Activated CD8-positive, alpha-beta memory T cell treated with anti-CD3 and anti-CD28 coated beads for 4 hours (primary cell): ENCODE measurements at places on chromosomes 6 and 20.

- no peak for DNase-seq
These were observed 49.9 kb upstream of the TAGAP start for GRCh38 chr6:159094444-159095252.

GRCh38 chr6:52157301-52157941 is 28.8 kb upstream of the IL17A start:
- DNase-seq: no peak

DNA sequence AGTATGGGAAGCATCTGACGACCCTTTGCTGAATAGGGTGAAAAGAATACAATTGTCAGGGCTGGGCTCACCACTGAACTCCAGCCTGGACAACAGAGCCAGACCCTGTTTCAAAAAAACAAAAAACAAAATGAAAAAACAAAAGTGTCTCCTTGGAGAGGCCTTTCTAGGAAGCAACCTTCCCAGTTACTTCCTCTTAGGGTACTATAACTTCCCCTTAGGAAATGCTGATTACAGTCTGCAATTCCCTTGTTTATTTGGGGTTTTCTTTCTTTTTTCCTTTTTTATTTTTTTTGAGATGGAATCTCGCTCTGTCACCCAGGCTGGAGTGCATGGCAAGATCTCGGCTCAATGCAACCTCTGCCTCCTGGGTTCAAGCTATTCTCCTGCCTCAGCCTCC is 20.5 kb upstream of the TTPAL start:
- DNase-seq: no peak

GRCh38 chr20:19701429-19701828 is 56.6 kb upstream of the RIN2 start:
- no peak for DNase-seq

GRCh38 chr6:11824986-11825385 is 46.4 kb upstream of the ADTRP start:
- no peak for DNase-seq

DNA sequence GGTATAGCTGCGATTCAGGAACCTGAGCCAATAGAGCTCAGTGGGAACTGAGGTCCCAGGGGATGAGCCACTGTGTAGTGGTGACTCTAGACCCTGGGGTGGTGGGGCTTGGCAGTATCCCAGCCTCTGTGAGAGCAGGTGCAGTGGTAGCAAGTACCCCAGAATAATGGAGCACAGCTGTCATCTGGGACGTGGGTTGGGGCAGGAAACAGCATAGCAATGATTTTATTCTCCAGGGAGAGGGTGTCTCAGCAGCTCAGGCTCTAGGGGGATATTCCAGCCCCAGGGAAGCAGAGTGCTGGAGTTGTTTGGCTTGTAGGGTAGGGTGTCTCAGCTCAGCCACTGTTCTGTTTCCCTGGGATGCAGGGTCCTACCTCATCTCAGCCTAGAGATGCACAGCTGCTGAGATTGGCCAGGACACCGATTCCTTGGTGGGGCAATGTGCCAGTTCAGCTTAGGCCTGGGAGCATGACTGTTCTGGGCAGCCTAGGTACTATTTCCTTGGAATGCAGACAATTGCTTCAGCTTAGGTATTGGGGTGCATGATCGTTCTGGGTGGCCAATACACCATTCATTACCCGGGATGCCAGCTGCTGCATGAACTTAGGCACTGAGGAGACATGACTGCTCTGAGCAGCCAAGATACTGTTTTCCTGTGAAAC is 34.0 kb upstream of the NUP153 start:
- DNase-seq: no peak

GRCh38 chr6:11983306-11983705 is 28.8 kb upstream of the HIVEP1 start:
- no peak for DNase-seq

DNA sequence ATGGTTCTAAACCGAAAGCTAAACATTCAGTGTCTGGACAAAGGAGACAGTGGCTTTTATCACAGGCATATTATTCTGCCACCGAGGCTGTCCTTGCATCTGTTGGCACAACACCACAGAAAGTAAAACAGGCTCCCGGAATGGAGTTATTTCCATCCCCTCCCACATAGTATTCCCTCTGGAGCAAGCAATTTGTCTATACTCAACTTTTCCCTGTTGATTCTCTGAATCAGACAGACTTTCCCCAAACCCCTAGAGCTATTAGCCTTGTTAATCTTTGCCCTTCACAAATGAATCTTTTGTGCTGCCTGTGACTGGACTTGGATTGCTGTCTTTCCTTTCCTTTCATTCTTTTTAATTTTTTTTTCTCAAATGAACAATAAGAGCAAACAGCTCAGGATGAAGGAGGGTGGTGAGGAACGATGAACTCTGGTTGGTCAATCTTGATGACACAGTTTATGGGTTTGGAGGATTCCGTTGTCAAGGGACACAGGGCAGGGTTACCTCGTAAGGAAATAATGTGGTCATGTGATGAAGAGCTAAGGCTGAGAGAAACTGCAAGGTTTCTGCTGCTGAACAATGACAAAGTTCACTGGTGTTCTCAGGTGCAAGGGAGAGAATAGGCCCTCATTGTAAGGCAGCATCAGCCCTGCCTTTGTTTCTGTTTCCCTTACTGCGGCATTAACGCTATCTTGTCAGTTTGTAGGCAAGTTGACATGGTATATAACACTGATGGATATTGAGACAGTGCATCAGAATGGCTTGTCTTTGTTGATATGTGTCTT is 275.0 kb upstream of the BMP2 start:
- no peak for DNase-seq
